ENCODE measurements at places on chromosomes 16 and 17.
A peak's percentile ranks its signal among the peaks of the same experiment; 100 is the strongest.

DNA sequence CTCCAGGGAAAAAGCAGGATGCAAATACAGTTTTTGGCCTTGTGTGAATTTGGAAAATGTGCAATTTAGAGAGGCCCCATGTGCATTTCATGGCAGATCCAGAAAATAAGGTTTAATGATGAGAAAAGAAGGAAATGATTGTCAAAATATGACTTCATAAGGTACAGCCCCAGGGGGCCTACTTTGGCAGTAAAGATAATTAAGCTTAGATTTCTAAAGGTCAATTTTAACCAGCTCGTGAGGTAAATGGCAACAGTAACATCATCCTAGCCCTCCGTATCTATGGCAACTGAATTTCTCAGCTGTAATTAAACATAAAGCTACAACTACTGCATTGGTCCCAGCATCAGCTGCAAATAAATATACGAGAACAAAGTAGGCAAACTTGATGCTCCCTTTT lies 30.0 kb upstream of the PRSS54 start:
- DNase-seq = no peak

GRCh38 chr17:75842411-75842810 lies 1.8 kb downstream of the UNC13D start:
- DNase-seq = no peak

- DNase-seq = no peak
Observed at GRCh38 chr17:67974598-67975066, 21.6 kb downstream of the C17orf58 start.

- DNase-seq = peak; percentile 38
Observed at GRCh38 chr17:35740997-35741931, 9.8 kb downstream of the RASL10B start.

- no peak for DNase-seq
Observed at GRCh38 chr17:6374761-6375312, 60.1 kb downstream of the AIPL1 start.

DNA sequence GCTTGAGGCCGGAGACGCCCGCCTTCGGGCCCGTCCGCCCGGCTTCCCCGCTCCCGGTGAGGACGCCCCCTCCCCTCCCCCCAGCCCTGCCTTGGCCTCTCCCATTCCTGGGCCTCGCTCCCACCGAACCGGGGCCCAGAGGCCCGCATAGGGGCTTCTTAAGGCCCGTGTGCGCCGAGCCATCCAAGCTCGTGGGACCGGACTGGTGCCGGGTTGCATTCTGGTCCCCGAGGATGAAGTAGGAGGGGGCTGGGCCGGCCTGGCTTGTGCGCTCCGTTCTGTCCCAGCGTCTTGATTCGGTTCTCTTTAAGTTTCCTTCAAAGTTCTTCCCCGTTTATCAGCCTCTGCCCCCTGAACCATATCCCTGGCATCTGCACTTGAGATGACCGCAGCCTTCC lies 488 bp downstream of the SENP3 start:
- no peak for DNase-seq

DNA sequence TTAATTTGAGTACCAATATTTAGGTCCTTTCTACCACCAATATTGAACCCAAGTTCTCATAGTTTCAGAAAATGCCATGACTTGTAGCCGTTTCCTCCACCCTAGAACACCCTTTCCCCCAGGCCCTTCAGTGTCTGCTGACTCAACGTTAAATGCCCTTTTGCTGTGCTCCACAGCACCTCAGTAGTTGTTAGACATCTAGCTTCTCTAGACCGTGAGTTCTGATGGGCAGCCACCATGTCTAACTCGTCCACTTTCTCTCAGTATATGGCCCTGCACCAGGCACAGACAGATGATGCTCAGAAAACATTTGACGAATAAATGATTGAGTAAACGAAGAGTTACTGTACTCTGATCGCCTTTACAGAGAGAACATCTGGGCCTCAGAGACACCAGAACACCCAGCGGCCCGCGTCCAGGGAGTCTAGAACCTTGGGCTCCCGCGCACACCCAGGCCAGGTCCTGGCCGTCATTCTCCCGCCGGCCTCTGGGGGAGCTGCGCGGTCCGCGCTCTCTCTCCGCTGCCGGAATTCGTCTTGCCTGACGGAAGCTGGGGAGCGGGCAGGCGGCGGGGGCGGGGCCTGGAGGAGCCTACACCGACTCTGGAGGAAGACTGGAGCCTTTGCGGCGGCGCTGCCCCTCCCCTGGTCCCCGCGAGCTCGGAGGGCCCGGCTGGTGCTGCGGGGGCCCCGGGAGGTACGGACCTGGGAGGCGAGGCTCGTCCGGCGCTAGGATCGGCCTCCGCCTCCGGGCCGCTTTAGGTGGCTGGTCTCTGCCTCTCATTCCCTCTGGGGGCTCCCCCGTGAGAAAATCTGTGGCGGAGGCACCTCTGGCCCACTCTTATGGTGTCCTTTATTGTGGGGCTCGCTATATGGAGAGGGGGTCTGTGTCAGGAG lies at the start of gene NKIRAS2:
TSS of gene NKIRAS2 (plus strand) at position 582 of the 896 bp plus-strand sequence. CDS start 1,488 bp downstream, outside the sequence.
- peak; percentile 89 for DNase-seq

- DNase-seq = no peak
Observed at GRCh38 chr16:53625221-53625620, 78.4 kb downstream of the RPGRIP1L start.

GRCh38 chr17:81995463-81996231 lies 18.2 kb downstream of the ASPSCR1 start:
- DNase-seq = no peak

GRCh38 chr17:9878786-9879525 lies 26.1 kb downstream of the RCVRN start:
- DNase-seq = no peak

- no peak for DNase-seq
Observed at GRCh38 chr16:24890746-24891145, 45.0 kb downstream of the SLC5A11 start.

DNA sequence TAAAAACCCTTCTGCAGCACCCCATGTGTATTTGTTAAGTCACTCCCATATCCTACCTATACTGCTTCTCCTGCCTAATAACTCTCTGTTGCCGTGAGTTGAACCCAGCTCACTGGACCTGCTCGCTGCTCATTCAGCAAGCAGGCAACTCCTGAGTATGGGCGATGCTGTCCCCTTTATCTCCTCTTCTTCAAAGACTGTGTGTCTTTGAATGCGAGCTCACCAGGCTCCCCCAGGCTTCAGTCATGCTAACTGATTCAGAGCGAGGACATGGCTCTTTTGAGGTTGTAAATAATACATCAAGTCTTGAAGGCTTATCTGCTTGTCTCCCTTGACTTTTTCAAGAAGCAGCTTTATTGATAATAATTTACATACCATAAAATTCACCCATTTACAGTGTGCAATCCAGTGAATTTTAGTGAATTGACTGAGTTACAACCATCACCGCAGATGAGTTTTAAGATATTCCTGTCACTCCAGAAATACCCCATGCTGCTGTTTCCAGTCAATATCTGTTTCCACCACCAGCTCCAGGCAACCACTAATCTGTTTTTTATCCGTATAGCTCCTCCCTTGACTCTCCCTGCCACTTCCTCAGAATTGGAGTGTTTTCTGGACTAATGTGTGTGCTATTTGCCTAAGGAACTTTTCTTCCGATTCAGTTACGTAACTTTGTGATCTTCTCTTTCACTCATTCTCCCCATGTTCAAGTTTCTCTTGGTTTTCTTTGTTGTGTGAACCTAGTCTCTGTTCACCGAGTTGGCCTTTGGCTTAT lies 132.2 kb downstream of the SPECC1 start:
- no peak for DNase-seq

DNA sequence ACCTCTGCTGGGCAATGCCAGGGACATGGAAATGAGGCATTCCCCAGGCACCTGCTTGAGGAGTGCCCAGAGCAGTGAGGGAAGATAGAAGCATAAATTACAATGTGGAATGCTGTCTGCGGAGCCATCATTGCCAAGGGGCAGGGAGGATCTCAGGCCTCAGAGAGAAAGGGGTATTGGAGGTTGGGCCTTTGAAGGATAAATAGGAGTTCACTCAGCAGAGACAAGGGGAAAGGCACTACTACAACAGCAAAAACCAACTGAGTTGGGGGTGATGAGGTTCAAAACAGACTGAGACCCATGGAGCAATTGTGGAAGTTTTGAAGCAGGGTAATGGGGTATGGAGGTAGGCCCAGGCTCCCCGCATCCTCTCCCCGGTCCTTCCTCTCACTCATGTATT lies 32.8 kb downstream of the SREBF1 start:
- no peak for DNase-seq

DNA sequence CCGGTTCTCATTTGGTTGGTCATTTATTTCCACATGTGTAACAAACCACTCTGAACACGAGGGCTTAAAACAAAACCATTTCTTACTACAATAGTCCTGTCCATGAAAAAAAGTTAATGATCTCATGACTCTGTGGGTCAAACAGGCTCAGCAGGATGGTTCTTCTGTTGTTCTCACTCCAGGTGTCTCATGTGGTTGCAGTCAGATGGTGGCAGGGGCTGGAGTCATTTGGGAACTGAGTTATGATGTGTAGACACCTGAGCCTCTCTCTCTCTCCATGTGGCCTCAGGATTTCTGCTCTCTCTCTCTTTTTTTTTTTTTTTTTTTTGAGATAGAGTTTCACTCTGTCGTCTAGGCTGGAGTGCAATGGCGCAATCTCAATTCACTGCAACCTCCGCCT lies 55.4 kb downstream of the RTN4RL1 start:
- no peak for DNase-seq

GRCh38 chr16:79098907-79099306 lies 501.6 kb downstream of the MAF start:
- no peak for DNase-seq

- peak; percentile 37 for DNase-seq
Observed at GRCh38 chr17:73156887-73157520, 7.8 kb upstream of the SSTR2 start.

DNA sequence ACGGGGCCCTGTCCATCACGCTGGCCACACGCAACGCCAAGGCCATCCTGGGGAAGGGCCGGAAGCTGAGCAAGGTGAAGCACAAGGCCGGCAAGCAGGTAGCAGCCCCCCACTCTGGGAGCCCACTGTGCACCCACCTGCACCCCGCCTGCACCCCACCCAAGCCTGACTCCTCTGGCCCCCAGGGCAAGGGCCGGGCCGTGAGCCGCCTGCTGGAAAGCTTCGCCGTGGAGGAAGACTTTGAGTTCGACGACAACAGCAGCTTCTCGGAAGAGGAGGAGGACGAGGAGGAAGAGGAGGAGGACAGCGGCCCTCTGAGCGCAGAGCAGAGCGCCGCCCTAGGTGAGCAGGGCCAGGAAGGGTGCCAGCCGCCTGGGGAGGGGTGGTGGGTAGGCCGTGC lies 54.0 kb downstream of the ACTG1 start:
- no peak for DNase-seq

GRCh38 chr16:72203401-72203800 lies 31.4 kb upstream of the PMFBP1 start:
- DNase-seq = peak; percentile 5

DNA sequence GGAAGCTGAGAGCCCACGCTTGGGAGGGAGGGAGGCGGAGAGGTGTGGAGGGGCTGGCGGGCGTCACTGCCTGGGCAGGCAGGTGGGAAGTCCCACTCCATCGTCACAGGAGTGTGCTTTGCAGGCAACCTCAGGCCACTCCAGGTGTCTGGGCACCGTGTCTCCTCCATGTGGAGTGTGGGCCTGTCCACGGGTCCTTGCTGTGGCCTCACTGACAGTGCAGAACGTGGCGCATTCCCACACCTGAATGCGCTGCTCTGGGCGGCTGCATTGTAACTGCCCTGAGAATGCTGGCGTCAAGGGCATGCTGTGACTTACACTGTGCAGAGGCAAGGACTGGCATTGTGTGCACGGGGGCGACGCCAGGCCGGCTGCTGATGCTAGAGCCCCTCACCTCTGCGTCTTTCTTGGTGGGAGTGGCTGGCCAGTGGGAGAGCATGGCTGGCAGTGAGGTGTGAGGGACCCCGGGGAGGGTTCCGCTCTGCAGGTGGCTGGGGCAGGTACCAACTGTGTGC lies 66.4 kb downstream of the BANP start:
- DNase-seq = no peak

- DNase-seq = no peak
Observed at GRCh38 chr17:61492759-61493526, 40.7 kb downstream of the TBX4 start.

GRCh38 chr17:80460429-80460834 lies 16.0 kb downstream of the NPTX1 start:
- no peak for DNase-seq

- DNase-seq = peak; percentile 64
Observed at GRCh38 chr17:17837966-17838962, 1.5 kb upstream of the SREBF1 start.

- no peak for DNase-seq
Observed at GRCh38 chr17:7048968-7049367, 5.1 kb upstream of the SLC16A11 start.

DNA sequence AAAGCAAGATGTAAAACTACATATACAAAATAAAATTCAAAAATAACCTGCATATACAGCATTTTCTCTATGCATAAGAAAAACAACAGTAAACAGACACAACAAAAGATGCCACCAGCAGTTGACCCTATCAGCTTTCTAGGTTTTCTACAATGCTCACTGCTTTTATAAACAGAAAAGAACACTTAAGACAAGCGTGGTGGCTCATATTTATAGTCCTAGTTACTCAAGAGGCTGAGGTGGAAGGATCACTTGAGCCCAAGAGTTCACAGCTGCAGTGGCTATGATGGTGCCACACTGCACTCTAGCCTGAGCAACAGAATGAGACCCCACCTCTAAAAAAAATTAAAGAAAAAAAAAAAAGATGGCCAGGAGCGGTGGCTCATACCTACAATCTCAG lies 46.5 kb upstream of the ATP2A3 start:
- no peak for DNase-seq

DNA sequence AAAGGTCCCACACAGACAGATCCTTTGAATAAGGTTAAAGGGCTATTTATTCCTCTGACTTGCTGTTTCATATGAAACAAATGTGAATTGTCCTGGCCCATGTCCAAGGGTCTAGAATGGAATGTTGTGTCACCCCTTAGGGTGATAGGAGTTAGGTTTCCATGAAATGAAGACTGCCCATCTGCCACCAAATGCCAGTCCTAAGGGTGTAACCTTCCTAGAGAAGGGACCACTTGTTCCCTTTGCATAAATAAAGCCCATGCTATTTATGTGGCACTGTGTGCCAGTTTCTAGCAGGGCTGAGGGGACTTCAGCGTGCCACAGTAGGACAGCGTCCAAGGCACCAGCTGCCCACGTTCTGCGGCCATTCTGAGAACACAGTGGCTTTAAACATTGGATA lies 171.3 kb downstream of the ABCA8 start:
- no peak for DNase-seq

GRCh38 chr17:36722903-36723263 lies 121.5 kb downstream of the MRM1 start:
- no peak for DNase-seq

- no peak for DNase-seq
Observed at GRCh38 chr16:67927131-67927941, 4.3 kb downstream of the CTRL start.

Data from hematopoietic multipotent progenitor cell treated with erythropoietin and hydrocortisone succinate and interleukin-3 and kit ligand, for 8 days (in vitro differentiated cells).